A172 (cell line): ENCODE measurements at places on chromosomes 5 and 9. TPM values are rescaled to one million over a fixed set of nuclear protein-coding genes. Genes with fewer than 3 reads are reported as not detected.

IFNA5 gene
- total RNA-seq, result not detected in 2 replicates

IL13 gene
- total RNA-seq, result not detected in 2 replicates

PCDHGA4 gene
- 1.1 and 1.4 TPM in 2 replicates for total RNA-seq

SH2D3C gene
- total RNA-seq, result 1.7 and 2.1 TPM in 2 replicates

SLC6A7 gene
- total RNA-seq, result not detected in 2 replicates

ALDH1A1 gene
- total RNA-seq, result not detected in 2 replicates

CNTNAP3 gene
- total RNA-seq, result 1.8 and 3.8 TPM in 2 replicates

ITK gene
- 0.19 and 0.69 TPM in 2 replicates for total RNA-seq

SCGB3A1 gene
- total RNA-seq, result not detected in 2 replicates

TAS2R1 gene
- total RNA-seq, result not detected in 2 replicates

LURAP1L gene
- total RNA-seq, result 4.9 and 6.6 TPM in 2 replicates

SLC34A3 gene
- 1.1 and 1.6 TPM in 2 replicates for total RNA-seq

DIAPH1 gene
- 28.2 and 32.9 TPM in 2 replicates for total RNA-seq

PCDHGA7 gene
- 0.69 TPM in 2 replicates for total RNA-seq

HSPA9 gene
- total RNA-seq, result 605 and 654 TPM in 2 replicates

CACFD1 gene
- 8.8 and 10.8 TPM in 2 replicates for total RNA-seq
